ENCODE measurements at places on chromosomes 2 and 18. TPM values are rescaled to one million over a fixed set of nuclear protein-coding genes. Genes with fewer than 3 reads are reported as not detected.
A peak's percentile ranks its signal among the peaks of the same experiment; 100 is the strongest.

Gene KANSL1L
- 11.4 TPM for total RNA-seq

Gene NMUR1
- 0.44 TPM for total RNA-seq

Gene SPEG
- total RNA-seq: 57.8 TPM

GRCh38 chr2:177179227-177179626, 33.4 kb upstream of the HNRNPA3 start:
- peak overlapping the region; percentile 0 for H3K4me3 ChIP-seq
- no peak for DNase-seq
- peaks cover 20% of the 10 kb centered on the region for H3K4me1 ChIP-seq

DNA sequence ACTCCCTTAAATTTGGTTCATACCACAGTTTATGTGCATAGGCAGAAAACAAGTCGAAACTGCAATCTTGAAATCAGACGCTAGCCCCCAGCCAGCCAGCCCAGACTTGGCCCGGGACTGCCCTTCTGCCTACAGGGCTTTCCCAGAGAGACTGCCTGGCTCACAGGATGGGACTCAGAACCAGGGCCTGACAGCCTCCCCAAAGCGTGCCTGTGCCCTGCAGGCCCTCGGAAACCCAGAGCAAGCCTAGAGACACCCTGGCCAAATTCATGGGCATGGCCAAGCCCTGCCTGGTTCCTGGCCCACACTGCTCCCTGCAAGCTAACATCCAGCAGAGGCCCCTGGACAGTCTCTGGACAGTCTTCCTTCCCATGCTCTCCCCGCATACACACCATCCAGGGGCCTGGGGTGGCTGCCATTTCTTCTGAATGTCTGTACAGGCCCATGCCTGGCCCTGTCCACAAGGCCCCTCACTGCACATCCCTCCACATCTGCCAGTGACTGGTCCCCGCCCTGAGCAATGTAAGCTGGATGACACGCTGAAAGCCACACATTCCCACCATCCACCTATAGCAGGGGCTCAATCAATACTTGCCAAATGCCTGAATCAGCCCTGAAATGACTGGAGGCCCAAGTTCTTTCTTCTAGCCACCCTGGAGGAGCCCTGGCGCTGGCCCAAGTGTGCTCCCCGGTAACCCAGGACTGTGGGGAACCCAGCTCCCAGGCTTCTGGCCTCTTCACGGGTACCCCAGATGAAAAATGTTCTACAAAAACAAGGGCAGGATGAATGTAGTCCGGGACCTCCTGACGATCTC, 73.1 kb downstream of the HDAC4 start:
- peak overlapping the region; percentile 79 for H3K27ac ChIP-seq
- H3K36me3 ChIP-seq: no peaks in the 10 kb centered on the region
- peaks cover 40% of the 10 kb centered on the region for H3K4me1 ChIP-seq
- no peak overlapping the region for H3K4me3 ChIP-seq
- no peak for DNase-seq
- no peaks in the 10 kb centered on the region for H3K27me3 ChIP-seq

DNA sequence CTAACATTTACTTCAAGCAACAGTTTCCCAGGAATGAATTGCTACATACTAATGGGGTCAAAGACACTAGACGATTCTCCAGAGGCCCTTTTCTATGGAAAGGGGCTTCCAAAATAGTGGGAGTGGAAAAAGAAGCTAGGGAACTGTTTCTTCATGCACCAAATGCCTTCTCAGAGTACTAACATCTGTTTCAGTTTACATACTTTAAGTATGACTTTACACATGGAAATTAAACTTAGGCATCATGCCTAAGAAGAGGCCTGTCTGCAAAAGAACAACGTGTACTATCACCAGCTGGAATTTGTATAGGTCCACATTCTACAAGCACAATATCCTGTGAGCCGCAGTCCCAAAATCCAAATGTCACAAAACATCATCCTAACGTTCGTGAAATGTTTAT, 29.4 kb upstream of the WDR75 start:
- DNase-seq: no peak
- no peaks in the 10 kb centered on the region for H3K27me3 ChIP-seq
- H3K27ac ChIP-seq: no peak overlapping the region
- H3K4me1 ChIP-seq: peaks cover 12% of the 10 kb centered on the region

DNA sequence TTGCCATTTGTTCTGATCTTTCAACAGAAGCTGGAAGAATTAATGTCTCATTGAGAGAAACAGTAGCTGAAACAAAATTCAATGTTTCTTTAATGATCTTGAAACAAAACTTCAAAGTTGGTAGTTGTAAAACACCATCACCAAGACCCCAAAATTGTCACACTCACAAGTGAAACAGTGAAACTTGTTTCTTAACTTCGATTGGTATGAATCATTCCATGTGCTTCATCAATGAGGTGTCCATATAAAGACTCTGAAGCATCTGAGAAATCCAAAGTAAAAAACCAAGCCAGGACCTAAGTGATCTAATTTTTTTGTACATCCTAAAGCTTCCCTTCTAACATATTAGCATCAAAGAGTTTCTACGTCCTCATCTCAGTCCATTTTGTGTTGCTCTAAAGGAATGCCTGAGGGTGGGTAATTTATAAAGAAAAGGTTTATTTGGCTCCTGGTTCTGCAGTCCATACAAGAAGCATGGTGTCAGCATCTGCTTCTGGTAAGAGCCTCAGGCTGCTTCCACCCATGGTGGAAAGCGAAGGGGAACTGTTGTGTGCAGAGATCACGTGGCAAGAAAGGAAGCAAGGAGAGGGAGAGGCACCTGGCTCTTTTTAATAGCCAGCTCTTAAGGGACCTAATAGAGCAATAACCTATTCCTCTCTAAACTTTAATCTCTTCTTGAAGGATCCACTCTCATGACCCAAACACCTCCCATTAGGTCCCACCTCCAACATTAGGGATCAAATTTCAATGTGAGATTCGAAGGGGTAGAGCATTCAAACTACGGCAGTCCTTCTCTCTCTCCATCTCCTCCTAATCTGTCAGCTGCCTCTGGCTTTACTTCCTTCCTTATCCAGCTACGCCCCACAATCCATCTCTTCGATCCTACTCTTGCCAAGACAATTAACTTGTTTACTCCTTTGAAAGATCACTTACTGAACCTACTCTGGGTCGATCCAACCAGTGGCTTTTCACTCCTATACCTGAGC, 20.7 kb upstream of the TLK1 start:
- H3K27me3 ChIP-seq: no peaks in the 10 kb centered on the region
- no peaks in the 10 kb centered on the region for H3K36me3 ChIP-seq
- 0 out of 2 replicates have a peak overlapping the region, but pooled peaks have one; percentile 13 for H3K27ac ChIP-seq
- H3K4me1 ChIP-seq: peaks cover 13% of the 10 kb centered on the region

GRCh38 chr18:58576638-58577251, 52.1 kb downstream of the ALPK2 start:
- no peak for DNase-seq
- H3K27me3 ChIP-seq: no peaks in the 10 kb centered on the region
- no peak overlapping the region for H3K4me3 ChIP-seq
- H3K4me1 ChIP-seq: peaks cover 32% of the 10 kb centered on the region

- H3K36me3 ChIP-seq: no peaks in the 10 kb centered on the region
- DNase-seq: no peak
- no peak overlapping the region for H3K4me3 ChIP-seq
- no peaks in the 10 kb centered on the region for H3K27me3 ChIP-seq
- H3K27ac ChIP-seq: no peak overlapping the region
These were observed 63.3 kb upstream of the SMAD7 start for GRCh38 chr18:49013961-49014604.

DNA sequence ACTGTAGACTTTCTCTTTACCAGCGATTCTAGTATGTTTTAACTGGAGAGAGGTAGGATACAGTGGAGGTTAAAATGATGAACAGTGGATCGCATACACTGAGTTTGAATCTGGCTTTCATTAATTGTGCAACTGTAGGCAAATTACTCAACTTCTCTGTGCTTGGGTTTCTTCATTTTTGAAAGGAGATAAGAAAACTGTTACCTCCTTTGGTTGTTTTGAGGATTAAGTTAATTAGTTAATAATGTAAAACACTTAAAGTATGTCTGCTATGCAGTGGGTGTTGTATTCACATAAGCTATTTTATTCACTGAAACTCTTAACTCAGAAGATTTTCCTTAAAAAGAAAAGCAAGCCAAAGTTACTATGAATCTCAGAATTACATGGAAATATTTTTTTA, 111.8 kb upstream of the CYP20A1 start:
- H3K4me1 ChIP-seq: peaks cover 6% of the 10 kb centered on the region
- H3K27ac ChIP-seq: no peak overlapping the region
- H3K4me3 ChIP-seq: no peak overlapping the region
- H3K27me3 ChIP-seq: no peaks in the 10 kb centered on the region
- H3K36me3 ChIP-seq: peaks cover 2% of the 10 kb centered on the region

All from WTC11 (cell line).